NCI-H1417 (cell line): ENCODE measurements at places on chromosomes 1 and 21.

DNA sequence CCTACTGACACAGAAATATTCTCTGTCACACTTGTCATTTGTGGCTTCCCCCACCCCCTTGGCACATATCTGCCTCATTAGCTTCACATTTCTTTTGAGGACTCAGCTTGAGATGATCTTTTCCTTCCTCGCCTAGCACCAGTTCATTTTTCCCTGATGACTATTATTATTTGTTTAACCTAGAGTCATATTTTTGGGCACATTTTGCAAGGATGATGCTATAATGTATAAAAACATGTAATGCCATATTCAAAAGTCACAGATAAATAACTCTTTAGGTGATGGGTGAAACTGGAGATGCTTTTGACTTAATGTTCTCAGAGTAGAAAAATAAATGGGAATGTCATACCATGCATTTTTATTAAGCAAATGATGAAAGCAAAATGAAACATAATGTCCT is 202.7 kb downstream of the BACH1 start:
- DNase-seq = no peak

DNA sequence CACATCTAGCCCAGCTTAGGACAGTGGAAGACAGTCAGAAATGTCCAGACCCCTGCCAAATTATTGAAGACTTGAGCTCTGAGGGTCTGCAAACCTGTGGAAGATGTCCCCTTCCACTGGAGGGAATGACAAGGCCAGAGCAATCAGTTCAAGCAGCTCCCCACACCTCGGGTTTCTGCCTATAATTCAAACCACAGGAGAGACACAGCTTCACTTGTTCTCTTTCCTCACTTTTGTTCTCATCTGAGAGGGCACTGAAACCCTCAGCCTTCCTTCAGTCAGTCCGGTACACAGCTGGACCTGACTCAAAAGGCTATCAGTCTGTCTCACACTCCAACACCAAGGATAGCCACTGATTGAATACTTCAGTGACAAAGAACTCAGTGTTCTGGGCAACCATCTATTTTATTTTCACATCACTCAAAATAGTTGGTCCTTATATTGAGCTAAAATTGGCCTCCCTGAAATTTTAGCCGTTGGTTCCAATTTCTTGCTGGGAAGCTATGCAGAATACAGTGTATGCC is 70.1 kb downstream of the TENT5C start:
- DNase-seq = no peak

- no peak for DNase-seq
These were observed 31.3 kb downstream of the CENPF start for GRCh38 chr1:214634267-214634666.

DNA sequence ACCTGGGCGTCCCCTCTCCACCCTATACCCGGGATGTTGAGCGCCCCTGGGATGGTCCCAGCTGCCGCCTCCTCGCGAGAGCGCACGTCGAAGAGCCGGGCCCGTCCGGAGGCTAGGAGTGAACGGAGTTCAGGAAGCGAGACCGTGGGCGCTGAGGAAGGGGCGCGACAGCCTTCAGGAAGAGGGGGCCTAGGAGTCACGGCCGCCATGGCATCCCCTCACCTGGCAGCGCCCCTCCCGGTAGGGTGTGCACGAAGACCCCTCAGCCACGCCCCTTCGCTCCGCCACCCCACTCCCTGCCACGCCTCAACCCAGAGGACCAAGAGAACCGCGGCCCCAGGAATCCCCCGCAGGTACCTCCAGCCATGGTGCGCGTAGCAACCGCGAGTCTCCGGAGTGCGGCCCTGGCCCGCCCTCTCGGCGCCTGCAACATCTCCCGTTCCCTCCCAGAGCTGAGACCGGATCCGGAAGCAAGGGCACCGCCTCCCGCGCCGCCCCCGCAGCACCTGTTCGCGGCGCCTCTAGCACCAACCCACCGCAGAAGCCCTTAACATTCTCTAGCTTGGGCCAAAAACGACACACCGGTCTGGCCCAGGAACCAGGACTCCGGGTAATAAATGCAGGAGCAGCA is at the start of gene TSTD1:
Gene TSTD1 (minus strand): TSS at position 442 of the 631 bp plus-strand sequence. CDS start 75 bp downstream, at position 367.
- peak; percentile 87 for DNase-seq

DNA sequence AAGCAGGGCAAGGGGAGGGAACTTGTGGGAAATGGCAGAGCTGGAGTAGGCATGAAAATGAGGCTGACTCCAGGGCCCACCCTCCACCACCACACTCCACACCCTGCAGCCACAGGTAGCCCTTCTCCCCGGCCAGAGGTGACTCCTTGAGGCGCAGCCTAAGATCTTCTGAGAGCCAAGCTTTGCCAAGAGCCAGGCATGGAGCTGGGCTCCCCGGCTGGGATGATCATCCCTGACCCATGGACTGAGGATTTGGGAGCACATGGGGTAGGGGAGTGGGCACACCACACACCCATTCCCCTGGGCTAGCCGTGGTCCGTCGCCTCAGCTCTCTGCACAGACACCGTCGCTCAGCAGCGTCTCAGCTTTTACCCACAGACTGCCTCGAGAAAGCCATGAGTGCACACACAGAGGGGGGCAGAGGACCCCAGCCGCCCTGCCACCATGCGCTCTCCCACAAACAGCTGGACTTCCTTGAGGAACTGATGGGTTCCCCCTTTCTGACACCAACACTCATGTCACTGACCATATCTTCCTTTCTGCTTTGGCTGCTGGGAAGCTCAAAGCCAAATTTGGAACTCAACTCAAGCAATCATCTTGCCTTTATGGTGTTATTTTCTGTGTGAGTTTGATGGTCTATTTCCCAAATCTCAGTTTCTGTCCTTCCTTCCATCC is 123.6 kb upstream of the RUNX3 start:
- no peak for DNase-seq
